Foreskin fibroblast (primary cell): ENCODE measurements at places on chromosomes 7 and 10.
A peak's percentile ranks its signal among the peaks of the same experiment; 100 is the strongest.

GRCh38 chr10:97427571-97428179, 1.7 kb downstream of the PGAM1 start:
- no peak for DNase-seq

DNA sequence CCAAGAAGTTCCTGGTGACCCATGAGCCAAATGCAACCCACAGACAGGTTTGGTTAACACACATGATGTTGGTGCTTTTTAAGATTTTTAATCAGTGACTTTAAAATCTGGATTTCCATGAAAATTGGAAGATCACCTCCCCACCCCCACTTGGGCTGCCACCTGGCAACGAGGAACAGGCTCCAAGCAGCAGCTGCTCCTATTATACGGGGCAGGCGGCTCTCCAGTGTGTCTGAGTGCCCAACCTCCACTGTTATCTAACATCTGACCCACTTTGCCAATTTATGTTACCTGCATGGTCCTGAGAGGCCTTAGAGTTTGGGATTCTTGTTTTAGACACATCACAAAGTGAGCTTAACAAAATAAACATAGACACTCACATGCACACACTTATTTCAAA, 56.4 kb downstream of the SGMS1 start:
- DNase-seq = no peak

GRCh38 chr7:6020371-6021286, 10.5 kb upstream of the ANKRD61 start:
- DNase-seq = no peak

- no peak for DNase-seq
Measured at GRCh38 chr10:52959810-52960209, 187.2 kb upstream of the MBL2 start.

DNA sequence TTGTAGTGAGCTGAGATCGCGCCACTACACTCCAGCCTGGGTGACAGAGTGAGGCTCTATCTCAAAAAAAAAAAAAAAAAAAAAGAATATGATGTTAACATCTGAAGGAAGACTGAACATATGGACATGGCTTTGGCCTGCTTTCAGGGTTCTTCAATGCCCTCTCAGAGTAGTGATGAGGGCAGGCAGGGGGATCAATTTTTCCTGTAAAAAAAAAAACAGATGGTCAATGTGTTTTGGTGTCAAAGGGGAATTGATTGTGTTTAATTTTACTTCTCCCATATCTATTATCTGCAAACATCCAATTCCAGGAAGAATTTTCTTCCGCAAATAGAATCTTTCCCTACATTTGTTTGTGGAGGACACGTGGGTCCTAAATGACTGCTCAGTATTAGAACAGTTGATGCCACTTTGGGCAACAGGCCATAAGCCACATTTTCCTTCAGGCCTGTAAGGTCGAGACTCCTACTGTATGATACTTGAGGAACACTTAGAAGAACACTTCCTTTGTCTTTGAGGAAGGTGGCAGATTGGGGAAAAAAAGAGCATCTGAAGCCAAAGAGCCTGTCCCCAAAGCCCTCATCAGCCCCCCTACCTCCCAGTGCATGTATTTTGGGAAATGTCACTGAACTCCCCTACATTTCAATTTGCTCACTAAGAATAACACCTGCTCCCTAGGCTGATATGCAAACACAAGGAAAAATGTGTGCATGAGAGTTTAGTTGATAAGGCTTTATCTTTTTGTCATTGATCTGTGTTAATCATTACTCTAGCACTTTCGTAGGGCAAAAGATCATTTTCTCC, 28.3 kb downstream of the MGAM2 start:
- DNase-seq = no peak

DNA sequence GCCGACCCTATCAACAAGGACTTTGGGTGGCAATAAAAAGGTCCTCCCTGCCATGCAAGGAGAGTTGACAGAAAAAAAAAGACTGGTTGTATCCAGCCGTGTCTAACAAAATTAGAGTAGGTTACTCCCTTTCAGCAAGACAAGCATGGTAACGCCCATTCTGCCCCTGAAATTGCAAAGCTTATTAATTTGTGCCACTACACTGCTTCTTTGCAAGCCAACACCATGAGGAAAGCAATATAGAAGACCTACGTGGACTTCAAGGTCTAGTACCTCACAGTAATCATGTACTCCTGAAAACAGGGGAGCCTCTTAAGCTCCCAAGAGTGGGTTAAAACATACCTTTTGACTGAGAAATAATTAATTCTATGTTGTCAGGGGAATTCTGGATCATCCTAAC, 90.3 kb downstream of the FRMPD2 start:
- DNase-seq = no peak

GRCh38 chr10:23155169-23155568, 36.9 kb upstream of the PTF1A start:
- peak; percentile 38 for DNase-seq

DNA sequence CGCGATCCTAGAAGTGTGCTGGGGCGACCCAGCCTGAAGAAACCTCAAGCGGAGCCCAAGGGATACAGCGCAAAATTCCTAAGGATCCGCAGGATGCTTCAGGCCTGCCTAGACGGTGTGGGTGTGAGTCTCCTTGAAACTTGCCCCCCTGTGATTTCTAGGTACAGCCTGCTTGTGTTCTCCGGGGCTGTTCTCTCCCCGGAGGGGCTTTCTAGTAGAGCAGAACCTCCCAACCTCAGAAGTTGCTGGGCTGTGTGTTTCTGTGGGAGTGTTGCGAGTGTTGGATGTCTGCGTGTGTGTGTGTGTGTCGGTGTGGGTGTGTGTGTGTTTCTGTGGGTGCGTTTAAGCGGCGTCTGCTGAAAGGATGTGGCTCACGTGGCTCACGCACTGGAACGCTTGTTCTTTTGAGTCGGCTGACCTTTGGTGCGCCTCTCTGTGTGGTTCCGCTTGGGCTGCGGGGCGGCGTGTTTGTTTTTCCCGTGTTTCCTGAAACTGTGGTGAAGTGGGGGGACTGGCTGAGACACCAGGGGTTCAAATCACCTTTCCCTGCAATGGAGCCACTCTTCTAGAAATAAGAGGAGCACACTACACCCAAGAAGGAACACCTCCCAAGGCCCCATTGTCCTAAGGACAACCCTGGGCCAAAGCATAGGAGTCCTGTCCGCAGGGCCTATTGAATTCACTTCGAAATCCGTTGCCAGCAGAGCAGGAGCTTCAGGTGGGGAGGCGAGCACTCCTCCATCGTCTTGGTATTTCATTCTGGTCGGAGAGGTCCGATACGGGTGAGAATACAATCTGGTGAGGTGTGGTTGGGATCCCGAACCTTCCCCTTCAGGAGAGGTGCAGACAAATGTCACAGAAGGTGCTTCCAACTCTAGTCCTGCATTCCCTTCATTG, 25.1 kb upstream of the ZNF273 start:
- no peak for DNase-seq

DNA sequence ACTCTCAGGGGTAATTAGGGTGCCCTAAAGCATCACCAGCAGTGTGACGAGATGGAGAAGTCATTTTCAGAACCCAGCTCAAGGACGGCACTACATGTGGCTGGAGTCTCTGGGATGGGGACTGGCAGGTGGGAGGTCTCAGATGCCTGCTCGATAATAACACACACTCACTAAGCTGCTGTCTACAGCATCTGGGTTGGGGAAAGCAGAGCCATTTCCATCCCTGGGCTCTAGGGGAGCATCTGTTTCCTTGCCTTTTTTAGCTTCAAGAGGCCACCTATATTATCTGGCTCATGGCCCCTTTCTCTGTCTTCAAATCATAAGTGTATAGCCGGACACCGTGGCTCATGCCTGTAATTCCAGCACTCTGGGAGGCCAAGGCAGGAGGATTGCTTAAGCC, 79.6 kb downstream of the SH3PXD2A start:
- no peak for DNase-seq

DNA sequence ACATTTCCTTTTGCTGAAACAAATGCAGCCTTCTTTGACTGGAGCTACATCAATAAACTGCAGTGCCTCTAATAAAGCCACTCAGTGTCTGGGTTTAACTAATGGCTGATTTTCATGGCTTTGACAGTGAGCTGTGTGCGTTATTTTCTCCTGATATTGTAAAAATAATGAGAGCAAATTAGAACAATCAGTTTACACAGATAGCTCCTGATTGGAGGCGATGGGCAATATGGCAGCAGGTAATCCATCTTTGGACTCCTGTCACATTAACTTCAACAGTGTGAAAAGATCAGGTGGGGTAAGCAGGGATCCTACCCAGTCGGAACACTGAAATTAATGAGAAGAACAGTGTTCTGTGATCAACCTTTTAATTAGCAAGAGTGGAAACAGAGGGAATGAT, 100.7 kb downstream of the POLL start:
- no peak for DNase-seq

GRCh38 chr7:85025312-85025756, 161.5 kb downstream of the SEMA3D start:
- DNase-seq = no peak

GRCh38 chr7:1676550-1677078, 6.5 kb downstream of the ELFN1 start:
- DNase-seq = no peak

DNA sequence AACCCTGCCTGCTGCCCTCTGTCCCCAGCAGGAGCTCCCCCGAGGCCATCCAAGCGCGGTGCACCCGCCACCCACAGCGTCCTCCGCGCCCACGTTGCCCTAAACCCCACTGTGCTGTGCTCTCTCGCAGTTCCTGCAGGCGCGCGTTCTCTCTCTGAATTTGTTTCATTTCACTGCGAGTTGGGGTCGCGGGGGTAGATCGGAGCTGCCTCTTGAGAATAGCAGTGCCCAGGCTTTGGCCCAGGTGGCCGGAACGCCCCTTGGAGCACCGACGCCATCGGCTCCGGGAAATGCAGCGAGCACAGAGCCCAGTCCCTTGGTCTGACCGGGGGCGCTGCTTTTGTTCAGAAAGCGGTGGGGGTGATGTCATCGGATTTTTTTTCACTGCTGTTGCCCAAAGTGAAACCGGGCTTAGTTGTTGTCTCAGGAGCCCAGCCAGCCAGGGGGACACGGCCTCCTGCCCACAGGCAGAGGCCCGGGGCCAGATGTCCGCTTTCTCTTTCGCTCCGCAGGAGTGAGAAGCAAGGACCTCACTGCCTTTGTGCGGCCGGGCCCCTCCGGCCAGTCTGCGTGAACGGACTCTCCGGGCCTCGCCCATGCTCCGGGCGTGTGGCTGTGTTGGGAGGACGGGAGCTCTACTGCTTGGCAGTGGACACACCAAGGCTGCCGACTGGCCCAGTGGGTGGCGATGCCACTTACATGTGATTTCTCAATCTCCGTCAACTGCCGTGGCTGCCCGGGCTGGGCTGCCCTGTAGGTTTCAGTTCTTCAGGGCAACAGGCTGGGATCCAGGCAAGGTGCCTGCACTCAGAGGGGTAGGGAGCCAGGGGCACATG, 43.1 kb downstream of the FOXK1 start:
- peak; percentile 95 for DNase-seq

DNA sequence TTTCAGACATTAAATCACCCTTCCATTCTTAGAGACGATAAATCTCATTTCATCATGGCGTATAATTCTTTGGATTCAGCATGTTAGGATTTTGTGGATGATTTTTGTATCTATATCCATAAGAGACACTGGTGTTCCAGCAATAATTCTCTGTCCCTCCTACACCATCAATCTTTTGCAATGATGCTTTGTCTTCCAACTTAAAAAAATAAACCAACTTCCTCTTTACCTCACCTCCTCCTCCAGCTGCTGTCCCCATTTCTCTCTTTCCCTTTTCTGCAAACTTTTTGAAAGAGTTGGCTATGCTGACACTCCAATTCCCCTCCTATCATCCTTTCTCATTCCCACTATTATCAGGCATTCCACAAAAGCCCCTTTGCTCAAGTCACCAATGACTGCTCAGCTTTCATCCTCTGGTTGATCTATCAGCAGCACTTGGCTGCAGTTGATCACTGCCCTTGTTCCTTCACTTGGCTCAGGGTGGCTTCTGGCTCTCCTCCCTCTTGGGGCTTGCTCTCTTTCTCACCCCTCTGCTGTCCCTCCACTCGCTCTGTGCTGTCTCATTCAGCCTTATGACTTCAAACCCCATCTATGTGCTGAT, 130.0 kb downstream of the ARHGAP22 start:
- DNase-seq = no peak

- DNase-seq = no peak
Measured at GRCh38 chr7:146670532-146670931, 553.9 kb downstream of the CNTNAP2 start.

- DNase-seq = no peak
Measured at GRCh38 chr7:123641901-123642300, 13.8 kb upstream of the LMOD2 start.

DNA sequence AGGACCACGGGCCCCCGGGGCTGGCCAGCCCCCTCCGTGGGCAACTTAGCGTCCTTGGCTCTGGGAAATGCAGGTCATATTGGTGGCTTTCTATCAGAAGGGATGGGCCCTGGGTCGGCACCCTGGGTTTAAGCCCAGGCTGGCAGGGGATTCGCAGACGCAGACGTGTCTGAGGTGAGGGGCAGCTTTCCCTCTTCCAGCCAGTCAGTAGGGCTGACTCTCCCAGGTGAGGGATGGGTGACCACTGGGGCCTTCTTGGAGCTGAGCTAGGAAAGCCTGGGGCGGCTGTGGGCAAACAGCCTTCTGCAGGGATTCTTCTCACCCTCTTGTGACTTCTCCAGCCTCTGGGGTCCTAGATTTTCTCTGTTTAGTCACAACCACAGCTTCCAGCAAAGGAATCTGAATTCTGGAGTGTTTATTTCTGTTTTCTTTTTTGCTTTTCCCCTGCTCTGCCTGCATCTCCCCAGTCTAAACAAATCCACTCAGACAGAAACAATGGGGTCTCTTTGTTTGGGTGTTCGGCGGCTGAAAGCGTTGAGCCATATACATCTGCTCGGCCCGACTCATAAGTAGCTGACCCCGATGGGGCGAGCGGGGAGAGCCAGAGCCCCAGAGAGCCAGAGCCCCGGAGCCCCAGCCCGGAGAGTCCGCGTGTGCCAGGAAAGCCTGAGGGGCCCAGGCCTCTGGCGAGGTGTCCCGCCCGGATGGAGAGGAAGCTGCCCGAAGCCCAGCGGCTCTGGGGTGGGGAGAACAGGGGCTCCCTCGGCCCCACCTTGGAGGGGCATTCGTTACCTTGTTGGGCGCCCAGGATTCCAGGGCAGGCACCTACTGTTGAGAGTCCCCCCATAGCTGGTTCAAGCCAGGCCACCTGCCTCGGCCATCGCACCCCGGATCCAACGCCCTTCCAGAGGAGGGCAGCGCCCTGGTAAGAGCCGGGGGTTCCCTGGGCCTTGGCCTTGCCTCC, 2.0 kb downstream of the MNX1 start:
- DNase-seq = no peak

- no peak for DNase-seq
Measured at GRCh38 chr10:124529661-124530214, 68.1 kb downstream of the LHPP start.
